Testis (tissue), 5 donors: ENCODE measurements at places on chromosomes 5 and 9.

- DNase-seq = peak; percentile 67
Observed at GRCh38 chr5:180494510-180495181, 467 bp downstream of the CNOT6 start.

GRCh38 chr9:93815135-93815534 is 140.0 kb downstream of the BARX1 start:
- no peak for DNase-seq

GRCh38 chr5:79149433-79149832 is 37.8 kb downstream of the BHMT start:
- DNase-seq = no peak

DNA sequence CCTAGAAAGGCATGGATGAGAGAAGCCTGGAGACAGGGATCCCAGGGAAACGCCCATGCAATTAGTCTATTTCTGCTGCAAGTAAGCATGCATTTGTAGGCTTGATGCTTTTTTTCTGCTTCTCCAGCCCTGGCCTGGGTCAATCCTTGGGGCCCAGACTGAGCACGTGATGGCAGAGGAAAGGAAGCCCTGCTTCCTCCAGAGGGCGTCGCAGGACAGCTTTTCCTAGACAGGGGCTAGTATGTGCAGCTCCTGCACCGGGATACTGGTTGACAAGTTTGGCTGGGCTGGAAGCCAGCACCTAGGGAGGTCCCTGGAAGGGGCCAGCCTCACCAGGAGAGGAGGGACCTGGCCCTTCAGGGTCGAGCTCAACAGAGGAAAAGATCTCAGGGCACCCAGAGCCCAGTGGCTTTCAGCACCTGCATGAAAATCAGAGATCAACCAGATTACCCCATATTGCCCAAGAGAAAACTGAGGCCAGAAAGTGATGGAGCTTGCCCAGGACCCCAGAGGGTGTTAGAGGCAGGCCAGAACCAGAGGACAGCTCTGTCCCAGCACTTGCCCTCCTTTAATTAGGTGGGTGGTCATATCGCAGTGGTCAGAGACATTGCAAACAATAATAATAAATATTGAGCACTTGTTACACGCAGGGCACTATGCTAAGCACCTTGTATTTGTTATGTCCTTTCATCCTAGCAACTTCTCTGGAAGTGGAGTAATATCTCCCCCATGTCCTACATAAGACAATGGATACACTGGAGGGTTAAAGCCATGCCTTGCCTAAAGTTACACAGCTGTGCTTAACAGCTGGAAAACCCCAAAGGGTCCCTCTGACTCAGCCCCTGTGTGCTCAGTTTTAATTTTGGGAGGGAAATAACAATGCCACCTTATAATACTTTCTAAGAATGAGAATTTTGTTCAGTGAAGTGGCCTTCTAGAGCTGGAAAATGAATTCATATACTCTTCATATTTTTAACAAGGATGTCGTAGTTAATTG is 67.1 kb downstream of the KLF4 start:
- DNase-seq = peak; percentile 86

GRCh38 chr5:112717506-112718082 is 20.1 kb upstream of the APC start:
- no peak for DNase-seq

- no peak for DNase-seq
Observed at GRCh38 chr5:113759505-113759904, 246.0 kb downstream of the YTHDC2 start.

DNA sequence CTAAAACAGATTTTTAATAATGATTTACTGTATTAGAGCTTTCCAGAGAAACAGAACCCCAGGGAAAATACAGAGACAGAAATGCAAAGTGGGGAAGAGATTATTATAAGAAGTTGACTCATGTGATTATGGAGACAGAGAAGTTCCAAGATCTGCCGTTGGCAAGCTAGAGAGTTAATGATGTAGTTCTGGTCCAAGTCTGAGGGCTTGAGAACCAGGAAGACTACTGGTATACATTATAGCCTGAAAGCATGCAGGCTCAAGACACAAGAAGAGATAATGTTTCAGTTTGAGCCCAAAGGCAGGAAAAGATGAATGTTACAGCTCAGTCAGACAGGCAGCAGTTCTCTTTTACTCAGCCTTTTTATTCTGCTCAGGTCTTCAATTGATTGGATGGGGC is 98.8 kb upstream of the NFIL3 start:
- no peak for DNase-seq

- DNase-seq = no peak
Observed at GRCh38 chr9:133167769-133168168, 4.1 kb upstream of the GBGT1 start.

DNA sequence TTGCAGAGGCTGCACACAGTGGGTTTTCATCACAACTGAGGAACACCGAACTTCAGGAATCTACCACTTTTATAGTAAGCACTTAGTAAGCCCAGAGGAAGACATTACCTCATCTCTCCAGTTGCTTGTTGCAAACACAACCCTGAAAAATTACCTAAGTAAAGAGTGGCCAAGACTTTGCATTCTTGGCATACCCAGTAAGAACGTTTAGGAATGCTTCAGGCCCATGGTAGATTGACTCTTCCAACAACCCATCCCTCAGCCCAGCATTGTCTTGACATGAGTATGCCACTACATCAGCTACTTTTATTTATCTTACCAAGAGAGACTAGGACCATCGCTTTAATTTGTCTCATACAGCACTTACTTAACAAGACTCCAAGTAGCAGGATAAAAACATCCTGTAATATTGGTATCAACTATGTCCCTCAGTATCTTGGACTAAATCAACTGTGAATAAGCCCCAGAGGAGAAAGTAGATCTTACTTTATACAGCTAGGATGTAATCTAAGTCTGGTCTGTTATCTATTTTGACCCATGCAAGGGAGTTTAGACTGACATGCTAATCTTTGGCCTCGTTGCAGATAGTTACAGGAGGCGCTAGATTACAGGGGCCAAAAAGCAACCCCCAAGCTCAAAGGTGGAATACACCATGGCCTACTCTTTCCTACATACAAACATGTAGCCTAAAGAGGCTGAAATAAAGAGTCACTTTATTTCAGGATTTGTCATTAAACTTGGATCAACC is 114.9 kb downstream of the INVS start:
- no peak for DNase-seq

- DNase-seq = no peak
Observed at GRCh38 chr5:89313044-89313443, 430.1 kb upstream of the MEF2C start.

- no peak for DNase-seq
Observed at GRCh38 chr5:104659497-104659896, 1096.9 kb upstream of the NUDT12 start.

DNA sequence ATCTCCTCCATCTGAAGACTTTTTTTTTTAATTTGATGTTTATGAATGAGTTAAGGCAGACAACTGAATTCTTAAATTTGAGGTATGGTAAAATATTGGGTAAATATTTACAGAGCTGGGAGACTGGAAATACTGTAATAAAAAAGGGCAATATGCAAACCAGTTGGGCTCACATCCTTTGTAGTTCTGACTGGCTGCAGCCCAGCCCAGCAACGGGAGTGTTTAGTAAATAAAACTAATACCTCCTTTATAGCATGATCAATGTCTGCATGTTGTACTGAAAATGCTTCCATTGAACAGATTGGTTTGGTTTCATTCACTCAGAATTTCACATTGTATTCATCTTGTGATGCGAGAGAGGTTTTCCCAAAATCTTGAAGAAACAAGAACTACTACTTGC is 365.0 kb downstream of the DMRT2 start:
- no peak for DNase-seq
